ENCODE measurements at places on chromosomes 4 and X. TPM values are rescaled to one million over a fixed set of nuclear protein-coding genes. Genes with fewer than 3 reads are reported as not detected.

DNA sequence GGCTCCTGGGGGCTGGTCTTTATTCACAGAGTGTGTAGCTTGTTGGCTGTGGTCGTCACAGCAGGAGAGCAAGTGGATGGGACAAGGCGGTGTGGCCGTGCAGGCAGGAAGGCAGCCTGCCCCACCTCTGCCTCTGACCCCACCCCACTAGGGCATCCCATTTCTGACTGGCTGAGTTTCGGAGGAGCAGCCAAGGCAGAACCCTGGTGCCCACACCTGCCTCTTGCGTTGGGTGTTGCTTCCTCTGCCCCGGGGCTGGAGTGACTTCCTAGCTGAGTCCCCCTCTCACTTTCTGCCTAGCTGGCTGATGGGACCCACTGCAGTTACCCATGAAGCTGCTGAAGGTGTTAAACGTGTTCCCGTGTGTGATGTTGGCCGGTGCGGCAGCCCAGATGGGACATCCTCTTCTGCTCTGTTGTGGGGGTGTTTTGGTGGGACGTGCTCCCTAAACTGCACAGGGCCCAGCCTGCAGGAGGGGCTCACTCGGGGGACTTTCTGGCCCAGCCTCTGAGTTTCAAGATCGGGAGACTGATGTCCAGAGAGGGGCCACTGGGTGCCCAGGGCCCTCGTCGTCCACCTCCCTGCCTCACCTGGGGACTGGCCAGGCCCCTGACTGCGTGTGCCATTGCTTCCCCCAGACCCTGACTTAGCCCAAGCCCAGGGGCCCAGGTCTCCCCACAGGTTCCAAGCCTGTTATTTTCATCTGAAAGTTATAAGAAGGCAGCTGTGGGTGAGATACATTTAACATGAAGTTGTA lies 101.5 kb downstream of the PSAPL1 start:
- no peak for DNase-seq

DNA sequence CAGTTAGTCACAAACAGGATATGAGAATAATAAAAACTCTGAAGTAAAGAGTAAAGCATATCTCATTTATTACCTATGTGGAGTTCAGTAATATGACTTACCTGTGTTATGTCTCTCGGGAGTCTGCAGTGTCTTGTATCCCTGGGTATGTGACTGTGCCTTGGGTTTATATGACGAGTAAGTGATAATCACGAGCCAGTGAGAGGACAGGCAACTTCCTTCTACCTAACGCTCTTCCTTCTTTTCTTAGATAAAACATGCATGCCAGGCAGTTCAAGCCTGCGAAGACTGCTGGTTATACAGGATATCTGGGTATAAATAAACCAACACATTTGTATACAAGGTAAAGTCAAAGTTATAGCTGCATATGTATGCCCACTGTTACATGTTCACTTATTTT lies at the start of gene HPGDS:
TSS of gene HPGDS (minus strand) at position 143 of the 400 bp plus-strand sequence. CDS start 8,207 bp downstream, outside the sequence.
- DNase-seq = no peak

DNA sequence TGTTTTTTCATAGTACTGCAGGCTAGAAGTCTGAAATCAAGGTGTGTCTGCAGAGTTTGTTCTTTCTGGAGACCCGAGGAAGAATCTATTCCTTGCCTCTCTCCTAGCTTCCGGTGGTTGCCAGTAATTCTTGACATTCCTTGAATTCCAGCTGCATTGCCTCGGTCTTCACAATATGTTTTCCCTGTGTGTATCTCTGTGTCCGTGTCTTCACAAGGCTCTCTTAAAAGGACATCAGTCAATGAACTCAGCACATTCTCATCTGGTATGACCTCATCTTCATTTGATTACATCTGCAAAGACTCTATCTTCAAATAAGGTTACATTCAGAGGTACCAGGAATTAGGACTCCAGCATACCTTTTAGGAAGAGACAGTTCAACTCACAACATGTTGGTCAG lies 163.4 kb downstream of the BANK1 start:
- no peak for DNase-seq

- no peak for DNase-seq
Measured at GRCh38 chr4:132557660-132558059, 591.4 kb upstream of the PCDH10 start.

- DNase-seq = no peak
Measured at GRCh38 chr4:2081540-2081939, 22.4 kb downstream of the NAT8L start.

DNA sequence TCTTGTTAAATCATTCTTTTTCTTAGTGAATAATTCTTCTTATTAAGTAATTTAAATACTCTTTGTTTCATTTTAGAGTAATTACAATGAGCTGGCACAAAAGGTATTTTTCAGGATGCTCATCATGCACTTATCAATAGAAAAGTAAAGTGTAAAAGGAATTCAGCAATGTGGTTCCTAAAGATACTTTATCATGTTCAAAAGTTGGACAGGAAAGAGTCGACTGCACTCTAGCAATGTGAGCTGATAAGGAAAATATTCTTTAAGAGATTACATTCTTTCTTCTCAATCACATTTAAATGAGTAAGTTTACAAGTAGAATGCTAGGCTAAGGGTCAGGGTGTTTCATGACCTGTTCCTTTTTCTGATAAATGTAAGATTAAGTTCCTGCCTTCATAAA lies 609.5 kb upstream of the FAM241A start:
- no peak for DNase-seq

The MAGEC3 gene
- not detected for total RNA-seq

DNA sequence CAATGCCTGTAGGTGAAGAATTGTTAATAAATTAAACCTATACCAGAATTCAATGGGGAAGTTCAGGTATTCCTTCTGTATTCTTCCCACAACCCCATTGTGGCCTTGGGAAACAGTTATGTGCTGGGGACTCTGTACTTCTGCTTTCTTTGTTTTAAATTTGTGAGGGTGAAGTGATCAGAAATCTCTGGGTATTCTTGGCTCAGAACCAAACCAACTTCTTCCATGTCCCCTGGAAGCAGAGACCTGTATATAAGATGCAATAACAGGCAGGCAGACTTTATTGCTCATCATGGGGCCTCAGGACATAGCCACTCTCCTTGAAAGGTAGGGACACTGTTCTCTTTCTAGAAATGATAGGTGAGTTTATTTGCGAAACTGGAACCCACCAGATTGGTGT lies 19.8 kb upstream of the USP27X start:
- DNase-seq = no peak

DNA sequence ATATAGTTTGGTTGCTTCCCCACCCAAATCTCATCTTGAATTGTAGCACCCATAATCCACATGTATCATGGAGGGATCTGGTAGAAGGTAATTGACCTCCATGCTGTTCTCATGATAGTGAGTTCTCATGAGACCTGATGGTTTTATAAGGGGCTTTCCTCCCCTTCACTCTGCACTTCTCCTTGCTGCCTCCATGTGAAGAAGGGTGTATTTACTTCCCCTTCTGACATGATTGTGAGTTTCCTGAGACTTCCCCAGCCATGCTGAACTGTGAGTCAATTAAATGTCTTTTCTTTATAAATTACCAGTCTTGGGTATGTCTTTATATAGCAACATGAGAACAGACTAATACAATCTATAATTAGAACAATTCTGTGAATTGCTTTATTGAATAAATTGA lies 11.9 kb upstream of the DCAF4L1 start:
- DNase-seq = no peak

The PRDM8 gene
- total RNA-seq = 2.1 TPM

The MORF4L2 gene
- 253 TPM for total RNA-seq

The GRIA2 gene
- total RNA-seq = not detected

GRCh38 chr4:96744676-96745075 lies 904.8 kb downstream of the PDHA2 start:
- no peak for DNase-seq

The YY2 gene
- 1.3 TPM for total RNA-seq

- DNase-seq = no peak
Measured at GRCh38 chr4:26207631-26208030, 113.2 kb upstream of the RBPJ start.

DNA sequence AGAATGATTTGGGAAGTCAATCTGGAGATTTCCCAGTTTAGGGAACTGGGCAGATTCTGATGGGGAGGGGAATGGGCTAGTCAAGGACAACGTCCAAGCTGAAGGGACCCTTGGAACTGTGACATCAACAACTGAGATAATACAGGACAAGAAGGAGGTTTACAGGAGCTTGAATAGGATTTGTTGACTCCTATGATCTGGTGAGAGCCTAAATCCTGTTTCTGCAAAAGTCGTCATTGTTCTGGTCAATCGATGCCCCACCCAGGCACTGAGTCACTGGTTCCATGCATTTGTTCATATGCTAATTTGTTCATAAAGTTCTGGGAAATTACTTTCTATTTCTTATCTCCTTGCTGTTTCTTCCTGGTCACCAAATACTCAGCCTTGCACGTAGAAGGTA lies 15.3 kb upstream of the PDGFRA start:
- DNase-seq = no peak

The ZBTB33 gene
- total RNA-seq = 14.2 TPM

GRCh38 chr4:37735578-37735977 lies 49.4 kb upstream of the RELL1 start:
- DNase-seq = peak; percentile 38

GRCh38 chrX:126770179-126770578 lies 49.4 kb upstream of the PRR32 start:
- DNase-seq = no peak

DNA sequence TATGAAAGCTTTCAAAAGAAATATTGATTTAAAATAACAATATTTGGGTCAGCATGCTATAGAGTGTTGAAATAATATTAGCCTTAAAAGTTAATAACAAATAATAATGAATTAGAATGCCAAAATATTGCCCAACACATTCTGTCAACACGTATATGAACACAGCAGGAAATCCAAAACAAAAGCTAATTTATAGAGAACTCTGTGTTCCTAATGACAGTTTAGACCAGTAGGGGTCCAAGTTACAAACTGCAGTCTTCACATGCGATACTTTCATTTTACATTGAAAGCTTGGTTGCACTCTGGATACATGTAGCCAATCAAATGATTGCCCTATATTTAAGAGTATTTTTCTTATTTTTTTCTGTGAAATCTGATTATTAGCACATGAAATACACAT lies 274.4 kb downstream of the DCTD start:
- DNase-seq = no peak

The STAG2 gene
- 105 TPM for total RNA-seq

The AMBN gene
- not detected for total RNA-seq

GRCh38 chr4:162938738-162939485 lies 227.8 kb downstream of the NAF1 start:
- DNase-seq = no peak

The SSX2 gene
- total RNA-seq = not detected

GRCh38 chr4:146336410-146336807 lies 122.1 kb downstream of the REELD1 start:
- no peak for DNase-seq

The ERCC6L gene
- total RNA-seq = 0.44 TPM

All from upper lobe of left lung (tissue), 6 donors.